ENCODE measurements at places on chromosomes 11 and 22.

GRCh38 chr22:32411402-32411801 lies 645 bp downstream of the RTCB start:
- no peak for DNase-seq

- DNase-seq = no peak
These were observed 120.5 kb downstream of the TEAD1 start for GRCh38 chr11:12794576-12795230.

DNA sequence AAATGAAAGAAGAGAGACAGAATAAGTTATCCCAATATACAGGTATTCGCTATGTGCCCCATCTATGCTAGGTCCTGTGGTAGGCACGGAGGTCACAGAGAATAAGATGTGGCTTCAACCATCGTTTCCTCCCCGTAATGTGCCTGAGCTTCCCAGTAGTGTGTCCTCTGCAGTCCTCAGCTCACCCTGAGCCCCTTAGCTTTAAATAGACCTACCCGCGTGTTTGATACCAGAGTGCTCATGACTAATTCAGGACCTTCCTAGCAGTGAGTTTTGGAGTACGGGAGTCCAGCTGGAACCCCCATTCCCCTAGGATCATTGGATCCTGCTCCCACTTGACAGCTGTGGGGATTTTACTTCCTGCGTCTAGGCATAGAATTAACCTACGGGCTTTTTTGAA lies 37.5 kb upstream of the SYN3 start:
- DNase-seq = no peak

- DNase-seq = no peak
These were observed 275.0 kb upstream of the SESN3 start for GRCh38 chr11:95505927-95506426.

GRCh38 chr11:75320046-75320618 lies 31.3 kb downstream of the ARRB1 start:
- DNase-seq = no peak

DNA sequence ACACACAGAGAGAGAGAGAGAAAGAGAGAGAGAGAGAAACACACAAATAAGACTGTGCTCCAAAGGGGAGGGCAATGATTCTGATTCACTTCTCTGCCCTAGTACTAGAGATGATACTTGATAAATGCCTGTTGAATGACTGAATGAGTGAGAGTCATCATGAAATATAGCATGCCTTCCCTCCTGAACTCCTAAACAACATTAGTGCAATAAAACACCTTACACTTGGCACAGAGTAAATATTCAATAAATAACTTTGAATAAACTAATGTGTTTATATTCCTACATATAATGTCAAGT lies 511.2 kb upstream of the RAG2 start:
- DNase-seq = no peak
